ENCODE measurements at places on chromosomes 1 and 21.

DNA sequence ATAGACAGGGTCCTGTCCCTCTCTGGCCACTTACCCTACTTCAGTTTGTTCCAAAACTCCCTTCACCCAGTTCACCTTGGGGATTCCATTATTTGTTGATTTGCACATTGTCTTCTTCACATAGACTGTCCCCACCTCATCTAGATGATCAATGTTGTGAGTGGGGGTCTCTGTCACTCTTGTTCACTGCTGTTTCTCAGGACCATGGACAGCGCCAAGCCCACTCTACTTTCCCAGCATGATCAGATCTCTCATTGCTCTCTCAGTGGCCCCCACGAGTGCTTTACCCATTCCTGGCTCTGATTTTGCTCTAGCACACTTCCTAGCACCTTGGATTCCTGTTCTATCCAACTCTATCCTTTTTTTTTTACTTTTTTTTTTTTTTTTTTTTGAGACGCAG, 45.4 kb upstream of the IGSF21 start:
- no peak for DNase-seq

GRCh38 chr21:32844653-32845436, 73.3 kb upstream of the PAXBP1 start:
- no peak for DNase-seq

- DNase-seq: peak; percentile 71
Observed at GRCh38 chr21:42227909-42228708, 9.2 kb downstream of the ABCG1 start.

- no peak for DNase-seq
Observed at GRCh38 chr21:34185026-34185750, 111.8 kb downstream of the MRPS6 start.

DNA sequence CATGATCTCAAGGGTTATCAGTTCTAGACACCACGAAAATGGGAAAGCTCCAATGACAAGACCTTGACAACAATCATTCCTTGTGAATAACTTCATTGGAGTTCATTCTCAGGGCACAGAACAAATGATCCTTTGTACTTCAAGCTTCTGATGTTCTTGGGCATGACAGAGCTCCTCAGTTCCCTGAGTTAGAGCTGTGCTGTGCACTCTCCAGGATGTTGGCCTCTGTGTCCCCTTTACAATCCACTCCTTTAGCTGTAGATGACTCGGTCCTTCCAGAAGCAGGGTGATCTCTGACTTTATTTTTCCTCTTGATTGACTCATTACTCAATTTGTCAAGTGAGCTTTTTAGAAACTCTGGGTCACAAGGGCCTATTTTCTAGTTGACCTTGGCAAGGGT, 3.9 kb upstream of the FAM78B start:
- DNase-seq: no peak

- DNase-seq: no peak
Observed at GRCh38 chr1:70256664-70257063, 35.5 kb downstream of the SRSF11 start.

DNA sequence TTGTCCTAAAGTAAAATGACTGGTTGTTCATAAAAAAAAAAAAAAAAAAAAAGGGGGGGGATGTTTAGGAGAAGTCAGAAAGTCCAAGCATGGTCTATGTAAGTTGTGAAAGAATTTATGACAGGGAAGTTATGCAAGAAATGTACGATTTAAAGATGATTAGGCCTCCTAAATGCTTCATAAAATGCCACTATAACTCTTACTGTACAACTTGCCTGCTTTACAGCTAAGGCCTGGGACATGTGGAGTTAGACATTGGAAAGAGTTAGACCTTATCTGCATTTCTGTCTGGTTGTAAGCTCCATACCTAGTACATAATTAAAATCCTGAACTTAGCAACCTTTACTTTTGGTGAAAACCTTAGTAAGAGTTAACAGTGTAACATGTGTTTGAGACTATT, 150.0 kb downstream of the TPR start:
- no peak for DNase-seq

DNA sequence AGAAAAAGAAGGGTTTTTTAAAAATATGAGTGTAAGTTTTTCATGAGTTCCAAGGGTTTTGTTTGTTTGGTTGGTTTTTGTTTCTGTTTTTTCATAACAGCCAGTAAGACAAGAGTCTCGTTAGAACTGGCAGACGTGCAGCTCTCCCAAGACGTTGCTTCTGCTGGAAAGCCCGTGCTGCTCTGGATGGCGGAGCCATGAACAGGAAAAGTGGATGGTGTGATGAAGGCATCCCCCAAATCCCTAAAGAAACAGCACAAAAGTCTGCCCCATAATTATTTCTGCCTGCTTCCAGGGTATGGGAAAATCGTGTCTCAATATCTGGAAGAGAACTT, 157.9 kb upstream of the BACE2 start:
- no peak for DNase-seq

DNA sequence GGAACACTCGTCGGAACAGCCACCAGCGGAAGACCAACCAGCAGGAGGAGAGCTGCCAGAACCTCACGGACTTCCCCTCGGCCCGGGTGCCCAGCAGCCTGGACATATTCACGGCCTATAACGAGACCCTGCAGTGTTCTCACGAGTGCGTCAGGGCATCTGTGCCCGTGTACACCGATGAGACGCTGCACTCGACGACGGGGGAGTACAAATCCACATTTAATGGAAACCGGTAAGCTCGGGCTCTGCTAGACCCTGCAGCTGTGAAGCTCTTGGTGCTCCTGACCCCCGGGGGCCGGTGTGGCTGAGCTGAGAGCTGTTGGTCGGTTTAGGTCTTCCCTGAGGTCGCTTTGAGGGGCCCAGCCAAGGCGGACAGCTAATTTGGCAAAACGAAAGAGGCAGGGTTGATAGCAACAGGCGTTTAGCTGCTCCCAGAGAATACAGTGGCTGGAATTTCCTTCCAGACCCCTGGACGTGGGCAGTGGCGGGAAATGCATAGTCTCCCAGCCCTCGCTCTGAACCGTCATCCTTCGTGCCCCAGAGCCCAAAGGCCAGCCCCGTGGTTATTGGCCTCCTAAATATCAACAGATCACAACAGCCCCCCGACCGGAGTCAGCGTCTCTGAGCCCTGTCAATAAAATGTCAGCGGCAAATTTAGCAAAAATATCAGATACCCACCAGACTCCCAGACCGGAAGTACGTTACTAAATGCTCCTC, 118.0 kb downstream of the AJAP1 start:
- DNase-seq: no peak

Measured in effector CD8-positive, alpha-beta T cell (primary cell).